Memory B cell (primary cell): ENCODE measurements at places on chromosomes 16 and 17.

GRCh38 chr16:1379304-1380076, 27.8 kb downstream of the GNPTG start:
- peak overlapping the region; percentile 91 for H3K27ac ChIP-seq
- H3K4me3 ChIP-seq, result peak overlapping the region; percentile 83
- peaks cover 7% of the 10 kb centered on the region for H3K36me3 ChIP-seq
- DNase-seq, result peak; percentile 74

GRCh38 chr16:81567987-81568748, 123.6 kb downstream of the CMIP start:
- DNase-seq, result no peak
- peaks cover 15% of the 10 kb centered on the region for H3K36me3 ChIP-seq
- H3K4me1 ChIP-seq, result peaks cover 22% of the 10 kb centered on the region
- no peak overlapping the region for H3K4me3 ChIP-seq

- peaks cover 11% of the 10 kb centered on the region for H3K27me3 ChIP-seq
- DNase-seq, result no peak
- no peak overlapping the region for H3K27ac ChIP-seq
- no peaks in the 10 kb centered on the region for H3K4me1 ChIP-seq
- H3K36me3 ChIP-seq, result peaks cover 3% of the 10 kb centered on the region
Measured at GRCh38 chr17:46896991-46897390, 26.0 kb upstream of the GOSR2 start.

GRCh38 chr16:65576631-65577030, 454.8 kb upstream of the CDH11 start:
- DNase-seq, result no peak
- H3K27ac ChIP-seq, result no peak overlapping the region
- no peaks in the 10 kb centered on the region for H3K27me3 ChIP-seq
- no peaks in the 10 kb centered on the region for H3K36me3 ChIP-seq
- H3K4me1 ChIP-seq, result no peaks in the 10 kb centered on the region

- H3K36me3 ChIP-seq, result peaks cover 9% of the 10 kb centered on the region
- H3K4me3 ChIP-seq, result peak overlapping the region; percentile 85
- peak overlapping the region; percentile 89 for H3K27ac ChIP-seq
- H3K27me3 ChIP-seq, result no peaks in the 10 kb centered on the region
- no peak for DNase-seq
- H3K4me1 ChIP-seq, result peaks cover 29% of the 10 kb centered on the region
Measured at GRCh38 chr17:67243284-67243683, 1.7 kb downstream of the HELZ start.

DNA sequence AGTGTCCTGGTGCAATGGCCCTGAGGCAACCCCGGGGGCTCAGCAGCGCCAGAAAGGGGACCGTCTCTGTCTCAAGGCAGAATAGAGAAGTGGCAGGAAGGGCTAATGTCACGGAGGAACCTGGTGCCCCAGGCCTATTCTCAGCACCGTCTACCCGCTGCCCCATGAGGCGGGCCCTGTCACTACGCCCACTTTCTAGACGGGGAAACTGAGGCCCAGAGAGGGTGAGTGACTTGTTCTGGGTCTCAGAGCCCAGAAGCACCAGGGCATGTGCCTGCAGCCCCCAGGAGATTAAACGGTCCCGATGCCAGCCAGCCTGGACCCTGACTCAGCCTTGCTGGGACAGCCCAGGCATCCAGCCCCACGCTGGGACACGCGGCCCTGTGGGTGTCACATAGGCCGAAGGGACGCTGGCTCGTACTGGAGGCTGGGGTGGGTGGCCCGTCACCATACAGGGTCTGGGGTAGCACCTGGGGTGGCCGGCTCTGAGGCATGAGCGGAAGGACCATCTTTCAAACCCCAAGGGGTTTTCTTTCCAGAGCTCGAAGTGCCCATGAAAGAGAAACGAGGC, 40.2 kb upstream of the PABPN1L start:
- peaks cover 31% of the 10 kb centered on the region for H3K4me1 ChIP-seq
- H3K27me3 ChIP-seq, result no peaks in the 10 kb centered on the region
- no peak overlapping the region for H3K27ac ChIP-seq

- H3K27ac ChIP-seq, result no peak overlapping the region
- H3K27me3 ChIP-seq, result peaks cover 11% of the 10 kb centered on the region
- H3K36me3 ChIP-seq, result no peaks in the 10 kb centered on the region
- DNase-seq, result no peak
- H3K4me3 ChIP-seq, result no peak overlapping the region
Measured at GRCh38 chr17:63517825-63518534, 5.2 kb upstream of the KCNH6 start.

GRCh38 chr17:951325-952132, 28.0 kb downstream of the NXN start:
- H3K4me3 ChIP-seq, result no peak overlapping the region
- no peaks in the 10 kb centered on the region for H3K4me1 ChIP-seq
- H3K27ac ChIP-seq, result no peak overlapping the region
- no peaks in the 10 kb centered on the region for H3K36me3 ChIP-seq
- H3K27me3 ChIP-seq, result peaks cover 12% of the 10 kb centered on the region

- H3K27me3 ChIP-seq, result peaks cover 17% of the 10 kb centered on the region
- peaks cover 2% of the 10 kb centered on the region for H3K4me1 ChIP-seq
- no peak for DNase-seq
- no peak overlapping the region for H3K27ac ChIP-seq
- H3K4me3 ChIP-seq, result no peak overlapping the region
- peaks cover 4% of the 10 kb centered on the region for H3K36me3 ChIP-seq
Measured at GRCh38 chr16:28540346-28540745, 1.6 kb upstream of the NUPR1 start.

DNA sequence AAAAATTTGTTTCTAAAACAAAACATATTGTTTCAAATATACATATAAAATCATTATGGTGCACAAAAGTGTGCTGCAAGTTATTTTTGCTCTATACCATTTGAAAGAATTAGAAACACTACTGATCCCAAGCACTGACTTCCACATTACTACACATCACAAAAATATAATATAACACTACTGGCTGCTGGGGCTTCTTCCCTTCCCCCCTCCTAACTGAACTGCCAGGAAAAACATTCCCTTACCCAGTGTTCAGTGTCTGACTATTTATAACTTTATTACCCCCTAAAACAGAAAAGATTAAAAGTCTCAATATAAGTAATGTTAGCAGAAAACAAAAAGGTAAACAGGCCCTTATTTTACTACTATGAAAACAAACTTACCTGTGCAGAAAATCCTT, 36.9 kb downstream of the GPATCH8 start:
- no peak overlapping the region for H3K4me3 ChIP-seq
- peak overlapping the region; percentile 43 for H3K27ac ChIP-seq
- H3K36me3 ChIP-seq, result peaks cover 24% of the 10 kb centered on the region
- H3K4me1 ChIP-seq, result peaks cover 9% of the 10 kb centered on the region

GRCh38 chr17:32882734-32883133, 5.8 kb upstream of the MYO1D start:
- peaks cover 12% of the 10 kb centered on the region for H3K27me3 ChIP-seq
- no peak for DNase-seq
- no peaks in the 10 kb centered on the region for H3K36me3 ChIP-seq
- H3K4me1 ChIP-seq, result peaks cover 8% of the 10 kb centered on the region
- H3K27ac ChIP-seq, result no peak overlapping the region

GRCh38 chr16:30525844-30526136, 576 bp downstream of the ZNF768 start:
- peaks cover 20% of the 10 kb centered on the region for H3K4me1 ChIP-seq
- H3K27ac ChIP-seq, result no peak overlapping the region
- no peak for DNase-seq

DNA sequence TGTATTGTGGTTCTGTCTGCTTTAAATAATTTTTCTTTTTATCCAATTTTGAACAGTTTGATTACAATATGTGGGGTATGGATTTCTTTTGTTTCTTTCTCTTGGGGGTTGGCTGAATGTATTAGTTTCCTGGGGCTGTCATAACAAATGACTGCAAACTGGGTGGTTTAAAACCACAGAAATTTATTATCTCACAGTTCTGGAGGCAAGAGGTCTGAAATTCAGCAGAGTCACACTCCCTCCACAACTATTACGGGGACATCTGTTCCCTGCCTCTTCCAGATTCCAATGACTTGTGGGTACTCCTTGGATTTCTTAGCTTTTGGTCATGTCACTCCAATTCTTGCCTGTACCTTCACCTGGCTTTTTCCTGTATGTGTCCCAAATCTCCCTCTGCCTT, 23.7 kb downstream of the COX11 start:
- no peak overlapping the region for H3K4me3 ChIP-seq
- H3K4me1 ChIP-seq, result no peaks in the 10 kb centered on the region
- H3K27ac ChIP-seq, result no peak overlapping the region
- H3K27me3 ChIP-seq, result peaks cover 5% of the 10 kb centered on the region

- no peaks in the 10 kb centered on the region for H3K36me3 ChIP-seq
- DNase-seq, result no peak
- no peak overlapping the region for H3K4me3 ChIP-seq
- H3K27ac ChIP-seq, result no peak overlapping the region
Measured at GRCh38 chr16:48687421-48688038, 77.5 kb upstream of the N4BP1 start.

GRCh38 chr16:600781-601180, 10.9 kb downstream of the RAB40C start:
- no peak for DNase-seq
- peaks cover 11% of the 10 kb centered on the region for H3K4me1 ChIP-seq
- H3K4me3 ChIP-seq, result no peak overlapping the region
- H3K27me3 ChIP-seq, result no peaks in the 10 kb centered on the region
- H3K36me3 ChIP-seq, result peaks cover 10% of the 10 kb centered on the region

DNA sequence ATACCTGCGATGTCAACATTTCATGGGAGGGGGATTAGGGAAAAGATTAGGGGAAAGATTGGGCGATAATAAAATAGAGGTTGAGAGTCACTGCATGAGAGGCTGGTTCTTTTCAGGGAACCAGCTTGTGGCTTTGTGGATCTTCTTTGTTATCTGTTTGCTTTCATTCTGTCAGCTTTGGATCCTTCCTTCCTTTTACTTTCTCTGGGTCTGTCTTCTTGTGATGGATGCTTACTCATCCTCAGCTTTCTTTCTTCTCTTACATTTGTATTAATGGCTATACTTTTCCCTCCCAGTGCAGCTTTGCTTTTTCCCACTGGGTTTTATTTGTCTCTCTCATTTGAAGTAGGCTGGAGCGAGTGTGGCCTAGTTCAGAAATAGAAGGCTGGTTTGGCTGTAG, 47.1 kb downstream of the RPTOR start:
- DNase-seq, result no peak
- H3K27me3 ChIP-seq, result no peaks in the 10 kb centered on the region
- H3K4me1 ChIP-seq, result peaks cover 34% of the 10 kb centered on the region
- peaks cover 4% of the 10 kb centered on the region for H3K36me3 ChIP-seq
- no peak overlapping the region for H3K4me3 ChIP-seq

GRCh38 chr17:83056583-83057396, 22.6 kb upstream of the METRNL start:
- peaks cover 6% of the 10 kb centered on the region for H3K4me1 ChIP-seq
- H3K27ac ChIP-seq, result no peak overlapping the region
- H3K27me3 ChIP-seq, result peaks cover 7% of the 10 kb centered on the region
- H3K4me3 ChIP-seq, result no peak overlapping the region
- no peaks in the 10 kb centered on the region for H3K36me3 ChIP-seq

DNA sequence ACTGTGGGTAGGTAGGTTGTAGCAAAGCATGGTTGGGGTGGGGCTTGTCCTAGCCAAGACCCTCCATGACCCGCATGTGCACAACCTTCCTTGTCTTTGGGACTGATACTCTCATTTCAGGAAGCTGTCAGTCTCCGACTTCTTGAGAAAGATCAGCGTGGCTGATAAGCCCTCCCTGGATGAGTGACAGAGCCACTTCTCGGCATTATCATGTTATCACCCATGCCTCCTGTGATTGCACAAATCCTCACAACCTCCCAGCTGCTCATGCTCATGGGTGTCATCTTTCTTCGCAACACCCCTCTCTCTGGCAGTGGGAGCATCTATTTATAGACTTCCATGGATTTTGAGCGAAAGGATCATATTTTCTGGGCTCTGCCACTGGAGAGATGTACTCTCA, 314.2 kb downstream of the FOXL1 start:
- no peaks in the 10 kb centered on the region for H3K36me3 ChIP-seq
- H3K4me3 ChIP-seq, result no peak overlapping the region
- H3K27me3 ChIP-seq, result peaks cover 14% of the 10 kb centered on the region

DNA sequence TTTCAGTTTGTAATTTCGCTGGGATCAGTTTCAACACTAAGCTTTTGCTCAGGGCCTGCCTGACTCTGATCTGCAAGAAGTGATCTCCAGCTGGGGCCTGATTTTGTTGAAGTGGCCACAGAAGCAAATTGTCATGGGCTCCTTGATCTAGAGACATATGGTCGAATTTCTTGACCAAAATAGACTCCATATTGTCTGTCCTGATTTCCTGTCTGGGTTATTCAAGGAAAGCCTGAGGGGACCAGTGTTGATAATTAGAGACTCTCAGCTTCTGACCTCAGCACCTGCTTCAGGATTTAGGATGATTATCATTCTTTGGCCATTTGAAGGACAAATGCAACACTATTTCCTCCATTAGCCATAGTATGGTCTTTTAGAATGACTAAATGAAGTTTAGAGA, 48.9 kb upstream of the MSI2 start:
- no peak overlapping the region for H3K27ac ChIP-seq

DNA sequence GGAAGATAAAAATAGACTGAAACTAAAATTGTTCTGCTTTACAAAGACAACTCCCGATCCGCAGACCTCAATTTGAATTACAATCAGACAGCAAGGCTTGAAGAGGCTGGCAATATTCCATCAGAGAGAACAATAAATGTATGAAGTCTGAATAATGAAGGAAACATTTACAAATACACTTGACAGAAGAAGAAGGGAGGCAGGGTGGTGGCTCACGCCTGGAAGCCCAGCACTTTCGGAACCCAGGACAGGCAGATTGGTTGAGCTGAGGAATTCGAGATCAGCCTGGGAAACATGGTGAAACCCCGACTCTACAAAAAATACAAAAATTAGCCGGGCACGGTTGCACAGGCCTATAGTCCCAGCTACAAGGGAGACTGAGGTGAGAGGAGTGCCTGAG, 14.6 kb downstream of the ODF4 start:
- H3K36me3 ChIP-seq, result no peaks in the 10 kb centered on the region
- H3K4me3 ChIP-seq, result no peak overlapping the region
- no peaks in the 10 kb centered on the region for H3K4me1 ChIP-seq
- H3K27ac ChIP-seq, result no peak overlapping the region
- DNase-seq, result no peak
